Uterus (tissue), 4 donors: ENCODE measurements at places on chromosomes 5 and 9.

DNA sequence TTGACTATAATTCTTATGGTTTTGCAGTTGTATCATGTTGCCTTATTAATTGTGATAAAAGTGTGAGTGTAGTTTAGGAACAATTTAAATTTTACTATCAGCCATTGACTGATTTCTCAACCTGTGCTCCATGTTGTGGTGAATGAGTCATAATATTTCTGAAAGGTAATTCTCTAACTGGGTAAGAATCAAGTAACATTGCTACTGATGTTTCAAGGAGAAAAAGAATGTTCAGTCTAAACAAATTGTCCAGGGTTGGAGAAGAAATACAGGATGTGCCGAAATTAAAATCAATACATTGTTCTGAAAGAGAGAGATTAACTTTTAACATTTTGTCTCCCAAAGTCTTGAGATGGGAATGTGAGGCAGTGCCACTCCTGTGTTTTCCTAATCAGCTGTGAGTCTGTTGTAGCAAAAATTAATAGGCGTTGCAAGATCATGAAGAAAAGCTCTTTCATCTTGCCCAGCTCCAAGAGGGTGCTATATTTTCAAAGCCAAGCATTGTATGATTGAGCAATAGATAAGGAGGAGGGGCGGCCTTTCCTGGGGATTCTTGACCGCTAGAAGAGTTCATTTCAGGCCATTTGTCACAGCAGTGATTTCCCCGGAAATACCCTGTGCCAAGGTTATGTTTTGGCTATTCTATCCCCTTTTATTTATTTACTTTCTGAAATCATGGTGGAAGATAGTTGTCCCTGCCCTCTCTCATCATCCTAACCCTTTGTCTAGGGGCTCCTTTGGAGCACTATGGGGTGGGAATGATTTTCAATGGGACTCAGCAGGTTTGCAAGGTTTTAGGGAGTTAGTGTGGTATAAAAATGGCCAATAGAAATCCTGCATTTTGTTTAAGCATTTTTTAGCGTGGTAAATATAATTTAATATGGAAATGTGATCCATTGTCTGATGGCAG lies 151.6 kb downstream of the FOCAD start:
- H3K4me3 ChIP-seq: no peak overlapping the region
- no peaks in the 10 kb centered on the region for H3K36me3 ChIP-seq
- H3K27ac ChIP-seq: no peak overlapping the region
- no peaks in the 10 kb centered on the region for H3K27me3 ChIP-seq
- no peak for DNase-seq

DNA sequence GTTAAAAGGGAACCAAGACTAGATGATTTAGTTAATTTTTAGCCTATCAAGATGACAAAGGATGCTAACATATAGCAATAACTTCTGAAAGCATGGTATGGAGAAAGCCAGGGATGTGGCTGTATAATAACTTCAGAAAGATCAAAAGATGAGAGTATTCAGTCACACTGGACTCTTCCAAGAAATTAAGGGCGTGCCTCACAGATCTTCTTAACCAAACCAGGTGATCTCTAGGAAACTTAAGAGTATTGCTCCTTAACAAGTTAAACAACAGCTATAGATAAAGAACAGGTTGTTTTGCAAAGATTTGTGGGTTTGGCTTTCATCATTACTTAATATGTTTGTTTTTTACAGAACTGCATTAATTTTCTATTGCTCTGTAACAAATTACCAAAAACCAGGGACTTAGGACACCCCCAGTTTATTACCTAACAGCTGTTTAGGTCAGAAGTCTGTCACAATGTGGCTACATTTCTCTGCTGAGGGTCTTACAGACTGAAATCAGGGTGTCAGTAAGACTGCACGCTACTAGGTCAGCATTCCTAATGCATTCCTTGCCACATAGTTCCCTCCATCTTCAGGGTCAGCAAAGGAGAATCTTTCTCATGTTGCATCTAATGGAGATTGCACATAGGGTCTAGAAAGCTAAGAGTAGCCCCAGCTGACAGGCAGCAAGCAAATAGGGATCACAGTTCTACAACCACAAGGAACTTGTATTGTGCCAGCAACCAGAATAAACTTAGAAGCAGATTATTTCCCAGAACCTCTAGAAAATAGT lies 113.8 kb downstream of the WDR70 start:
- no peak overlapping the region for H3K4me3 ChIP-seq
- H3K27ac ChIP-seq: no peak overlapping the region
- no peaks in the 10 kb centered on the region for H3K27me3 ChIP-seq

- no peak overlapping the region for H3K4me3 ChIP-seq
- DNase-seq: no peak
- no peak overlapping the region for H3K27ac ChIP-seq
- H3K4me1 ChIP-seq: no peaks in the 10 kb centered on the region
- H3K27me3 ChIP-seq: no peaks in the 10 kb centered on the region
Observed at GRCh38 chr5:170986598-170986997, 124.8 kb downstream of the RANBP17 start.

GRCh38 chr5:124844371-124844920 lies 98.0 kb upstream of the ZNF608 start:
- no peaks in the 10 kb centered on the region for H3K4me1 ChIP-seq
- H3K27me3 ChIP-seq: no peaks in the 10 kb centered on the region
- no peak overlapping the region for H3K27ac ChIP-seq
- H3K36me3 ChIP-seq: no peaks in the 10 kb centered on the region
- no peak for DNase-seq

DNA sequence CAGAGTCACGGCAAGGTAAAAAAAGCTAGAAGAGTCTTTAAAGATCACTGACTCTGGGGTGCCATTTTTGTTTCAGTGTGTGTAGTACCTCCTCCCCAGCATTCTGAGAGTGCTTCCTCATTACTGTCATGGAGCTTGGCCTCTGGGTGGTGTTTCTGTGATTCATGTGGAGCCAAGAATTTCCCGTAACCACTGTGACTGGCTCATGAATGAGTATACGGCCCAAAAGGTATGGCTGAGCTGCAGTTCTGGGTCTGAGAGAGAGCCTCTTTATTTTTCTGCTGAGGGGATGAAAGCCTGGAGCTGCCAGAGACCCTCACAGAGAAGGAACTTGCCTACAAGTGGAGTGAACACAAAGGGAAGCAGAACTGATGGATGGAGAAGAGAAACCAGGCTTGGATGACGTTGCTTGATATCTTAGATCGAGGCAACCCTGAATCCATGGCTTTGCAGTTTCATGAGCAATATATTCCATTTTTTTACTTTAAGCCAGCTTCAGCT lies 85.6 kb downstream of the PTTG1 start:
- DNase-seq: no peak
- H3K27me3 ChIP-seq: no peaks in the 10 kb centered on the region
- H3K36me3 ChIP-seq: no peaks in the 10 kb centered on the region
